ENCODE measurements at places on chromosomes 4 and X.

DNA sequence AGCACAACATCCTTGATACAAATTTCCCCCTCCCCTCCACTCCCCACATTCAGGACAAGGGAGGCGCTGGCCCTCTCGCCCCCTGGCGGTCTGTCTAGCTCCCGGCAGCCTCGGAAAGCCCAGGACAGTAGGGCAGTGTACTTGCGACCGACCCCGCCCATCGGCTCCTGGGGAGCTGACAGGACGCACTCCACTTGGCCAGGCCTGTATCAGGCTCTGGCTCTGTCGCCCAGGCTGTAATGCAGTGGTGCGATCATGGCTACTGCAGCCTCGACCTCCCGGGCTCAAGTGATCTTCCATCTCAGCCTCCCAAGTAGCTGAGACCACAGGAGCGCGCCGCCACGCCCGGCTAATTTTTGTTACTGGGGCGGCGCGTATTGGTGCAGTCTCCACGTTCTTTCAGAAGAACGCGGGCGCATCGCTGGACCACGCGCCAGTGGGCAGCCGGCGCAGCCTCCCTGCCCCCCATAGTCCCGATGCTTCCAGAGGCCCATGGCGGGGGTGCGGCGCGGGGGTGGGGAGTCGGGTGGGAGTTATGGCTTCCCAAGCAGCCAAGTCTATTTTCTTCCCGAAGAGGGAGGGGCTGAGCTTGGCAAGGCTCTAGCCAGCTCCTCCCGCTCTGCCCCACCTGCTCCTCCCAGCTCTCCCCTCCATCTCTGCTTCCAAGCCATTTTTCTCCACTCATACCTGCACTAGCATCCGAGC, 7.8 kb upstream of the AKAP14 start:
- peak; percentile 27 for DNase-seq

GRCh38 chr4:2256156-2256731, 5.7 kb downstream of the MXD4 start:
- no peak for DNase-seq

- no peak for DNase-seq
Observed at GRCh38 chrX:39227371-39227770, 426.1 kb downstream of the MID1IP1 start.

- DNase-seq, result no peak
Observed at GRCh38 chr4:47873877-47874541, 36.1 kb upstream of the CORIN start.

- DNase-seq, result no peak
Observed at GRCh38 chr4:109887071-109887470, 25.6 kb upstream of the EGF start.

All from activated CD8-positive, alpha-beta memory T cell treated with anti-CD3 and anti-CD28 coated beads for 1 hour (primary cell).